ENCODE measurements at places on chromosomes 4 and X. TPM values are rescaled to one million over a fixed set of nuclear protein-coding genes. Genes with fewer than 3 reads are reported as not detected.

TRIM60 gene
- total RNA-seq: not detected

MAGED4 gene
- total RNA-seq: 60.0 TPM

LCORL gene
- total RNA-seq: 6.7 TPM

H2BW2 gene
- total RNA-seq: not detected

FAT4 gene
- 39.0 TPM for total RNA-seq

ACSL1 gene
- total RNA-seq: 37.0 TPM

RADX gene
- 1.4 TPM for total RNA-seq

PCDH10 gene
- total RNA-seq: 85.6 TPM

FAM193A gene
- total RNA-seq: 13.5 TPM

CLCN5 gene
- 17.7 TPM for total RNA-seq

BEND2 gene
- not detected for total RNA-seq

PDCL2 gene
- total RNA-seq: not detected

CTAG1B gene
- total RNA-seq: not detected

IQCM gene
- total RNA-seq: not detected

G3BP2 gene
- 171 TPM for total RNA-seq

VCX2 gene
- not detected for total RNA-seq

RAB41 gene
- not detected for total RNA-seq

GLRB gene
- 16.7 TPM for total RNA-seq

NLGN4X gene
- total RNA-seq: 0.46 TPM

NUP62CL gene
- not detected for total RNA-seq

AKAP4 gene
- total RNA-seq: not detected

ZCCHC18 gene
- 0.52 TPM for total RNA-seq

DYNLT3 gene
- total RNA-seq: 98.2 TPM

CABS1 gene
- not detected for total RNA-seq

L1CAM gene
- 4.6 TPM for total RNA-seq

HS6ST2 gene
- total RNA-seq: not detected

SSX2B gene
- not detected for total RNA-seq

WDR19 gene
- 32.6 TPM for total RNA-seq

ANKRD50 gene
- total RNA-seq: 59.8 TPM

ARHGAP24 gene
- 36.0 TPM for total RNA-seq

INTU gene
- 7.4 TPM for total RNA-seq

C4orf50 gene
- total RNA-seq: not detected

WDFY3 gene
- 123 TPM for total RNA-seq

RNF175 gene
- total RNA-seq: not detected

KLKB1 gene
- 0.33 TPM for total RNA-seq

ART3 gene
- not detected for total RNA-seq

CSAG3 gene
- not detected for total RNA-seq

GABRE gene
- total RNA-seq: 33.6 TPM

PROM1 gene
- total RNA-seq: 0.13 TPM

PDGFC gene
- total RNA-seq: 76.7 TPM

FAM53A gene
- total RNA-seq: 0.72 TPM

GAGE1 gene
- not detected for total RNA-seq
